Muscle of leg (tissue), 16 donors: ENCODE measurements at places on chromosomes 7 and 10. TPM values are rescaled to one million over a fixed set of nuclear protein-coding genes. Genes with fewer than 3 reads are reported as not detected.

NRBF2 gene
- polyA plus RNA-seq, result 15.3 TPM

PRLHR gene
- 0.03 TPM for polyA plus RNA-seq

- H3K4me3 ChIP-seq, result no peak overlapping the region
- DNase-seq, result no peak
- H3K27me3 ChIP-seq, result no peaks in the 10 kb centered on the region
Observed at GRCh38 chr10:44323838-44324237, 61.1 kb downstream of the CXCL12 start.

- H3K27ac ChIP-seq, result no peak overlapping the region
- peaks cover 13% of the 10 kb centered on the region for H3K4me1 ChIP-seq
- H3K36me3 ChIP-seq, result no peaks in the 10 kb centered on the region
- no peak overlapping the region for H3K4me3 ChIP-seq
- DNase-seq, result peak; percentile 27
- H3K27me3 ChIP-seq, result peaks cover 14% of the 10 kb centered on the region
Observed at GRCh38 chr10:42926843-42927242, 144.2 kb downstream of the BMS1 start.

SPDYE1 gene
- 0.57 TPM for polyA plus RNA-seq

GRCh38 chr10:129853562-129853903, 110.5 kb downstream of the EBF3 start:
- no peaks in the 10 kb centered on the region for H3K27me3 ChIP-seq
- H3K4me1 ChIP-seq, result peaks cover 24% of the 10 kb centered on the region
- H3K36me3 ChIP-seq, result peaks cover 61% of the 10 kb centered on the region
- no peak overlapping the region for H3K4me3 ChIP-seq

DNA sequence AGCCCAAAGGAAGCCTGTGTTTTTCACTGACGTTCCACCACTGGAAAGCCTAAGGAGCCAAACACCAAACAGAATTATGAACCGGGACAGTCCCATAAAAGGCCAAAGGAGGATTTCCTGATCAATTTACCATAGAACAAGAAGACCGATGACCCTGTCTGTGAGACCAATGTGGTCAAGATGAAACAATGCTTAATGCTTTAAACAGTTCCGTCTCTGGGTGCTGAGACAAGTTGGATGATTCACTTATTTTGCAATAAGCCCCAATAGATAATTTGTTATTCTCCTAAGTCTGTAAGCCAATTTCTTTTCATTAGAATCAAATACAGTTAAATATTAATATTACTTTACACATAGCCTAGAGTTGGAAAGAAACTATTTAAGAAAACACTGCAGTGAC, 134.9 kb downstream of the MICU1 start:
- no peaks in the 10 kb centered on the region for H3K4me1 ChIP-seq
- H3K27me3 ChIP-seq, result no peaks in the 10 kb centered on the region
- no peak overlapping the region for H3K27ac ChIP-seq
- H3K4me3 ChIP-seq, result no peak overlapping the region
- peaks cover 4% of the 10 kb centered on the region for H3K36me3 ChIP-seq
- no peak for DNase-seq

TEX36 gene
- polyA plus RNA-seq, result not detected

DNA sequence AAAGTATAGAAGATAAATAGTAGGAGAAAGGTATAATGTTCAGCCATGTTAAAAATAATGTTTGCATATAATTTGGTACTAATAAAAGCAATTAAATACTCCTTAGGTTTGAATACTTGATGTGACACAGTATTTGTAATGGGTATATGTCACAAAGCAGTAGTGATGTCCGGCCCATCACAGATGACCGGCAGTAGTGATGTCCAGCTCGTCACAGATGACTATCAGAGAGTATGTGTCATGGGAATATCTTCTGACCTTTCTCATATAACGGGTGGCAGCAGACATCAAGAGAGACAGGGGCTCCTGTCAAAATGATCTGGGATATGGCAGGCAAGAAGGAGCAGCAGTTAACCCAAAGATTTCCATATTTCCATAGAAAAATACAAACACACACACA, 477.4 kb upstream of the KLF6 start:
- no peak overlapping the region for H3K27ac ChIP-seq
- DNase-seq, result no peak
- H3K36me3 ChIP-seq, result no peaks in the 10 kb centered on the region

DNA sequence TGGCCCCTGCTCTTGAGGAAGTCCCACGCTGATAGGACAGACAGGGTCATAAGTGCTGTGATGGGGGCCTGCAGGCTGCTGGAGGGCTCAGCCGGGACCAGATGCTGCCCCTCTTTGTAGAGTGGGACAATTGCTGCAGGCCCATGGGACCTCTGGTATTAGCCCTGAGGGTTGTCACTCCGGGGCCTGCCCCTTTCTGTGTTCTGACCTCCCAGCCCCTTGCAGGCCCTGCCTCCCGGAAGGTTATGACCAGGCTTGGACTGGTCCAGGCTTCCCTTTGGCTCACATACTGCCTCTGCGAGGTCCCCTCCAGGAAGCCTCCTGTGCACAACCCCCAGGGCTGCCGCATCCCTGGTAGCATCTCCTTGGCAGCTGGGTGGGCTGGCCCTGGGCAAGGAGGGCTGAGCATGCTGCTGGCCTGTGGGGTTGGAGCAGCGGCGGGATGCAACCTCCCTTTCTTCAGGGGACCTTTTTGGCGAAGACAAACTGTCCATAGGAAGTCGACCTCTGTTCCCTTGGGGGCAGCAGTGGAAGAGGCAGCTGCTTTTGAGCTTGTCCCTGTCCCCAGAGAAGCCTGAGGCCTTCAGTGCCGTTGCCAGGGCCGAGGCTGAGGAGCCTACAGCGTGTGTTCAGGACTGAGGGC, 8.8 kb downstream of the LIMK1 start:
- H3K27ac ChIP-seq, result peak overlapping the region; percentile 13
- H3K36me3 ChIP-seq, result peaks cover 15% of the 10 kb centered on the region
- H3K4me3 ChIP-seq, result no peak overlapping the region
- H3K4me1 ChIP-seq, result peaks cover 28% of the 10 kb centered on the region

DNA sequence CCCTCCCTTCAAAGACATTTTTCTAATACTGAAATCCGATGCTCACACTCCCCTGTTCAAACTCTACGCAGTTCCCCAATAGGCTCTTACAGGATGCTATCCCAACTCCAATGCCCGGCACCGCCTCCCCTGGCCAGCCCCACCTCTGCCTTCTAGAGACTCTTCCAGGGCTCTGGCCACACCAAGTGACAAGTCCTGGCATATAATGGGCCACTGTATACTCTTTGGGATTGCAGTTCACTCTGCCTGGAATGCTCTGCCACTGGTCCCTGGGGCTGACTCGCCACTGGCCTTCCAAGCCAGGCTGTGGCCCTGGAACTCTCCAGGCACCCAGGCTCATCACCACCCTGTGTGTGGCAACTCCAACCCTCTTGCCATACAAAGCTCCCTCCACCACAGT, 3.1 kb upstream of the BRI3 start:
- H3K27ac ChIP-seq, result no peak overlapping the region
- H3K4me3 ChIP-seq, result no peak overlapping the region
- no peaks in the 10 kb centered on the region for H3K27me3 ChIP-seq
- peaks cover under 1% of the 10 kb centered on the region for H3K36me3 ChIP-seq
- DNase-seq, result no peak
- H3K4me1 ChIP-seq, result peaks cover 20% of the 10 kb centered on the region

RBM28 gene
- polyA plus RNA-seq, result 34.7 TPM

DNA sequence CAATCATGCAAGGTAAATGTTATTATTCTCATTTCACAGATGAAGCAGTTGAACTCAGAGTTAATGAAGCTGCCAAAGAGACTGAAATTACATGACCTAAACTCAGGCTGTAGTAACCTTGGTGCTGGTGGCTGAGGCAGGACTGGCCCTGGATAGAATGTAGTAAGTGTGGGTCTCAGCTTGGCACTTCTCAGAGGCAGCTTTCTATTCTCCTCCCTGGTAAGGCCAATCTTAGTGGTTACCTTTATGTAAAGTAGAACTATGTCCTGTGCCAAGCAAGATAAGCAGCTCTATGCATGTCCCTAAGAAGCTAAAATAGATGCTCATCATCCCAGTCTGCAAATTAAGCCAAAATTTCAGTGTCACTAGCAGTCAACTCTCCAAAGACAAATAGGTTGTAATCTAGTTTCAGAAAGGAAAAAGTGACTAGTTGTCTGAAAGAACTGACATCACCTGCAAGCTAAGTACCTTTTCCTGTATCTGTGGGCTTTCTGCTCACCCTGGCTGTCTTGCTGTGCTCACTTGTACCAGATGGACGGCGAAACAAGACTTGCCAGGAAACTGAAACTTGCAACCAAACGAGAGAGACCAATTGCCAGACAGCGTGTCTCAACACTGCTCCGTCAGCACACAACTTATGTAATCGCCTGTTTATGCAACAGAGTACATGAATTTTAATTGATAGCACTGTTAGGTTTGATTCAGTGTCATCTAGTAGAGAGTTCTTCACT, 43.7 kb downstream of the CH25H start:
- H3K4me3 ChIP-seq, result no peak overlapping the region
- H3K36me3 ChIP-seq, result no peaks in the 10 kb centered on the region
- peak overlapping the region; percentile 60 for H3K27ac ChIP-seq
- no peaks in the 10 kb centered on the region for H3K27me3 ChIP-seq
